ENCODE measurements at places on chromosomes 1 and 21.
A peak's percentile ranks its signal among the peaks of the same experiment; 100 is the strongest.

GRCh38 chr1:172136925-172137324, 283.6 kb upstream of the C1orf105 start:
- DNase-seq, result no peak

GRCh38 chr1:114253900-114254299, 100.2 kb upstream of the SYT6 start:
- DNase-seq, result no peak

DNA sequence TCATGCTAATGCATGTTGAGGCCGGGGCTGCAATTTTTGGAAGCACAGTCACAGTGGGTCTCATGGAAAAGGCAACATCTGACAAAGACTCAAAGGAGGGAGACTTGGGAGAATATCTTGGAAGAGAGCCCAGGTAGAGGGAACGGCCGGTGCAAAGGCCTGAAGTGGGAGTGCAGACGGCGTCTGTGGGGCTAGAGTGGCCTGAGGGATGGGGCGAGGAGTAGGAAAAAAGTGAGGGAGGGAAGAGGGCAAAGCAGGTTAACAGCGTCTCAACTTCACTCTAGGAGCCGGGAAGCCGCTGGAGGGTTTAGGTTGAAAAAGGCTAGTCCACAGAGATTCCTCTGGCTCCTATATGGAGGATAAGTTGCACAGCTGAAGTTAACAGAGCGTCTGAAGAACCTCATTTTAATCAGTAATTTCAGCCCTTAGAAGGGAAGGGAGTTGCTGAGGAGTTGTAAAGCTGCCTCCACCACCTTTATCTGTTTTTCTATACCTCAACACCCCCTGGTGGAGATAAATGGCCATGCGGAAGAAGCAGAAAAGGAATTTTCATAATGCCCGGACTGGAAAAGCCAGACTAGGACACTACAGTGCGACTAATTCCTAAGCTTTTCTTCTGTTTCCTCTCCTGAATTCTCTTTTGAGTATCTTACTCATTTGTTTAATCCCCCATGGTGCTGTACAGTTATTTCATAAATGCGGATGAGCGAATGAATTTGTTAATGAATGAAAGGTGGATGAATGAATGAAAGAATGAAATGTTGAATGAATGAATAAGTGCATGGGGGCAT, 78.7 kb upstream of the ZNF281 start:
- DNase-seq, result peak; percentile 69

GRCh38 chr1:179251675-179252074, 22.2 kb upstream of the ABL2 start:
- peak; percentile 25 for DNase-seq

GRCh38 chr1:101587741-101588140, 350.9 kb downstream of the S1PR1 start:
- no peak for DNase-seq

GRCh38 chr1:232705815-232706575, 76.1 kb upstream of the SIPA1L2 start:
- DNase-seq, result no peak

- DNase-seq, result no peak
These were observed 28.4 kb downstream of the ZNF281 start for GRCh38 chr1:200381256-200381984.

DNA sequence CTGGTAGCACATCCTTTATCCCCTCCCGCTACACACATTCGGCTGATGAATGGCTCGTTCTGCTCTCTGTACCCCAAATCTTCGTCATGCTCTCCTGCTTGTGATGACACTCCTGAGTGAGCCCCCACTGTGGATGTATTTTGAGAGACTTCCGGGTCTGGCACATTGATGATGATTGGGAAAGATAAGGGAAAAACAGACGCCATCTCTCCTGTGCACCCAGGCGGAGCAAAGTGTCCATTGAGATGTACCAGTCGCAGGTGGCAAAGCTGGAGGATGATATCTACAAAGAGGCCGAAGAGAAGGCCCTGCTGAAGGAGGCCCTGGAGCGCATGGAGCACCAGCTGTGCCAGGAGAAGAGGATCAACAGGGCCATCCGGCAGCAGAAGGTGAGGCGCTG, 27.9 kb upstream of the EFHD2 start:
- DNase-seq, result no peak

- DNase-seq, result no peak
These were observed 38.6 kb downstream of the GADD45A start for GRCh38 chr1:67723620-67724019.

DNA sequence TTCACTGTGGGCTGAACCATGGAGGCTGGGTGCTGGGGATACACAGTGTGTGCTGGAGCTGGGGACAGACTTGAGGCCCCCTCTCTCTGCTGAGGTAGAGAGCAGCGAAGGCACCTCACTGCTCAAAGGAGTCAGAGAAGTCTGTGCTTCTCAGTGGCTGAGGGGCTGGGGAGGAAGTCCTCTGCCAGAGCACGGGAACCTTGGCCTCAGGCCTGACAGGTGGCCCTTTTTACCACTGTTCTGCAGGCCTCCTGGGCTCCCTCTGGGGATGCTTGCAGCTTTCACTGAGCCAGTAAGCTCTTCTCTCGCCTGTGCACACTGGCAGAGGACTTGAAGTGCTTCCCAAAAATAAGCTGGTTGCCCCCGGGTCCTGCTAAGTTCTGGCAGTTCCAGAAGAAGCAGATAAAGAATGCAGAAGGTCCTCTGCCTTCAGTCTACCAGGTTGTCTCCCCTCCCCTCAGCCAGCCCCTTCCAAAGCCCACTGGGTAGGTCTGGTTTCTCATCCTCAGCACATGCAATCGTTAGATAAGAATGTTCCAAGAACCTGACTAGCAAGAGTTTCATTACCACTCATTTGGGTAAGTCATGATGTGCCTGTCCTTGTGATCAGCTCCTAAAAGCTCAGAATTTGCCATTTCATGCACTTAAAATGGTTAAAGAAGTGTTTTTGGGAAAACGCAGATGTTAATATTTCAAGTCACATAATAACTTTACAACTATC, 53.9 kb downstream of the TENT5C start:
- no peak for DNase-seq

- DNase-seq, result no peak
These were observed 78.5 kb downstream of the MPZL1 start for GRCh38 chr1:167800251-167800650.

- peak; percentile 63 for DNase-seq
These were observed 224.3 kb upstream of the FGGY start for GRCh38 chr1:59072583-59072947.

GRCh38 chr1:237045278-237046016, 3.5 kb downstream of the RYR2 start:
- no peak for DNase-seq

DNA sequence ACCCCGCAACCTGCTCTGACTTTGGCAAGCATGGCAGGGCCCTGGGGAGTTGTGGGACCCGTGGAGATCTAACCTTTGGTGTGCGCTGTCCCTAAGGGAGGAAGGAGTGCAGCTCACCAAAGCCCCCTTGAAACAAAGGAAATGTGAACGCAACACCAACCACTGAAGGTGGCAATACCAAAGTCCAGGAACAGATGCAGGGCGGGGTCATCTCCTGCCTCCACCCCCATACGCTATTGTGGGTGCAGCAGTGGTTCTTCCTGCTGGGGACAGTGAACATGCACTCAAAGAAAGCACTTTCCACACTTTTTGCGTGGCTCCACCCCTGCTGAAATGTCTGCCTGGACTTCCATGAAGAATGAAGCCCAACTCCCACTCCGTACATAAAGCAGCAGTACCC, 93.0 kb downstream of the UBE2U start:
- DNase-seq, result no peak

GRCh38 chr1:221725735-221726672, 15.9 kb downstream of the DUSP10 start:
- no peak for DNase-seq

DNA sequence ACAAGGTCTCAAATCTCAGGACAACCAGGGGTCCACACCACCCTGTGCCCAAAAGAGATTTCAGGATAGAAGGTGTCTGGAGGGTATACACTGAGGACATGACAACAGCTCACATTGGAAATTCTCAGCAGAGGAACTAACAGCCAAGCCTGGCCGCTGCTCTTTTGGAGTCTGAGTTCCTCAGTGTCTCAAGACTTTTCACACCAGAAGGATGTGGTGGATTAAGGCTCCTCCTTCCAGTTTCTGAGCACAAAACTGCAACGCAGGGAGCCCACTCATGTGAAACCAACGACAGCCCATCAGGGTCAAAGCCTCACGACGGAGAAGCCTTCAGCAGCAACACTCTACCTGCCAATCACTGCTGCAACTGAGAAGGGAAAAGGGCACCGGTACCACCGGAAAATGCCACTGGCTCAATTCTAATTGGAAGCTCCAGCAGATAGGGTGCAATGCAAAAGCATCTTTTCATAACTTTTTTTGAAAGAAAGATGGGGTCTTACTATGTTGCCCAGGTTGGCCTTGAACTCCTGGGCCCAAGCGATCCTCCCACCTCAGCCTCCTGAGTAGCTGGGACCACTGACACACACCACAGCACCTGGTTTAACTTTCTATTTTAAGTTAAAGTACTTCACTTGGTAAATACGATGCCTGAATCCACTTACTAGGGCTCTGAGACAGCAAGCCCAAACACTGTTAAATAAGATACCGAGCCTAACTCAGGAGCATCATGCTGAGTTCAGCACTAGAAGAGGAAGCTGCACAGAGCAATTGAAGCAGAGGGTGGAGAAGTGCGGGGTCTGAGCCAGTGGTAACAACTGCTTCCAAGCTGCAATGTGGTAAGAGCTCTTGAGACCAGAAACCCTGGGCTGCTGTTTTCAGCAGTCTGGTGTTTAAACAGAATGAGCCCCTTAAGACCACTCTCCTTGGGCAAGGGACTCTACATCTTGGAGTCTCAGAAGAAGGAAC, 7.8 kb downstream of the CAPZB start:
- DNase-seq, result no peak

DNA sequence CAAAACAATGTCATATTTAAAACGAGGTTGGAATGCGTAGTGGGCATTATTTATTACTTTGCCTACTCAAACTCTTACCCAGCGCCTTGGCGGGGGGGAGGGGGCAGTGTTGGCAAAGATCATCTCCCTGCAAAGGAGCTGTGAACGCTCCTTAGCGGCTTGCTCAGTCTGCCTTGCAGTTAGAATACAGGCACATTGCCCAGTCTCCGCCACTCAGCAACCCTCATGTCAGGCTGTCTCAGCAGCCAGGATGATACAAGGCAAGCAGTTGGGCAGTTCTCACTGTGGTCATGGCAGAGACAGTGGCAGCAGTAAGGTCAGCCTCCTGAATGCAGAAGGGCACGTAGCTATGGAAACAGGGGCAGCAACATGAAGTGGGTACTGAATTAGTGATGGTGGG, 170.4 kb upstream of the KCNK2 start:
- no peak for DNase-seq

GRCh38 chr1:52356818-52357355, 9.1 kb downstream of the CC2D1B start:
- no peak for DNase-seq

DNA sequence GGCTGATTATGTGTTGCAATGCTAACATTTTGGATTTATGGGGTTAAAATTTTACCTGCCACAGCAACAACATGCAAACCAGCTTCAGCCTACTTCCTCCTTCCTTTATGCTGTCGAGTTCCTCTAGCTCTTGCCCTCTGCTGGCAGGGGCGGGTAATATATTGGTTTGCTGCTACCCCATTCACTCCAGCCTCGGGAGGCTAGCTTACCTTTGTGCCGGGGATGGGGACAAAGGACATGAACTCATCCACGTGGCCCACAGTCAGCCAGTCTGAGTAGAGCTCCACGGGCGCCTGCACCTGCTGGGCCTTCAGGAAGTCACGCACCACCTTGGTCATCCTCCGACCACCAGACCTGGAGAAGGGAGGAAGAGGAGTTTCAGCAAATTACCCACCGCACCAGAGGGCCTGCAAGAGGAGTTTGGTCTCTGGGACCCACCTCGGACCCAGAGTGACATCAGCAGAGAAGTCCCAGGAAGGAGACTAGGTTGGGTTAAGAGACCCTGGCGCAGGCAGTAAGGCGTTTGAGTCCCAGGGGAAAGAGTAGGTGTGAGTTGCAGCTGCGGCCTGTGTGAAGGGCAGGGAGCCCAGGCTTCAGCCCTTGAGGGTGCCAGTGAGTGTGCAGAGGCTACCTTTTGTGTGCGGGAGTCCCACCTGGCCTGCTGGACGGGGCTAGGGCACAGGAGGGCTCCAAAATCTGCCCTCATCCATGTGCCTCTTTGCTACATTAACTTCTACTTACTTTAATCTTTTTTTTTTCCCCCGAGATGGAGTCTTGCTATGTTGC, 21.8 kb upstream of the SDHB start:
- DNase-seq, result no peak

GRCh38 chr21:20646431-20647165, 351.6 kb upstream of the NCAM2 start:
- DNase-seq, result no peak

DNA sequence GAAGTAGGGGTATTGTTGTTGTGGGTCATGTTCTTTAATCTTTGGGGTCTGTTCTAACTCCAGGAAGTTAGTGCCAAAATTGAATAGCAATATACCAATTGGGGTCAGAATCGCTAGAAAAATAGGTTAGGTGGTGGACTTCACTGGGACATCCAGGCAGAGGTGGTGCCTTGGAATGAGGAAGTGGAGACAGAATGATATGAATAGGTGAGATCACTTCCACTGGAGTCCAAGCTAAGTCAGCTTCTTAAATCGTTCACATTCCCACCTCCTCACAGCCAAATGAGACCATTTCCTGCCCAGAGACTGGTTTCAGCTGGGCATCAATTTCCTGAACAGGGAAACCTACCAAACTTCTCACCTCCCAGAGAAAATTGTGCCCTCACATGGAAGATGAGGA, 137.8 kb upstream of the RAB4A start:
- DNase-seq, result no peak

GRCh38 chr1:40075266-40075665, 21.8 kb downstream of the PPT1 start:
- no peak for DNase-seq

GRCh38 chr1:93506126-93506525, 58.2 kb downstream of the FNBP1L start:
- no peak for DNase-seq

- no peak for DNase-seq
These were observed 82.7 kb downstream of the CDC7 start for GRCh38 chr1:91583326-91583755.

DNA sequence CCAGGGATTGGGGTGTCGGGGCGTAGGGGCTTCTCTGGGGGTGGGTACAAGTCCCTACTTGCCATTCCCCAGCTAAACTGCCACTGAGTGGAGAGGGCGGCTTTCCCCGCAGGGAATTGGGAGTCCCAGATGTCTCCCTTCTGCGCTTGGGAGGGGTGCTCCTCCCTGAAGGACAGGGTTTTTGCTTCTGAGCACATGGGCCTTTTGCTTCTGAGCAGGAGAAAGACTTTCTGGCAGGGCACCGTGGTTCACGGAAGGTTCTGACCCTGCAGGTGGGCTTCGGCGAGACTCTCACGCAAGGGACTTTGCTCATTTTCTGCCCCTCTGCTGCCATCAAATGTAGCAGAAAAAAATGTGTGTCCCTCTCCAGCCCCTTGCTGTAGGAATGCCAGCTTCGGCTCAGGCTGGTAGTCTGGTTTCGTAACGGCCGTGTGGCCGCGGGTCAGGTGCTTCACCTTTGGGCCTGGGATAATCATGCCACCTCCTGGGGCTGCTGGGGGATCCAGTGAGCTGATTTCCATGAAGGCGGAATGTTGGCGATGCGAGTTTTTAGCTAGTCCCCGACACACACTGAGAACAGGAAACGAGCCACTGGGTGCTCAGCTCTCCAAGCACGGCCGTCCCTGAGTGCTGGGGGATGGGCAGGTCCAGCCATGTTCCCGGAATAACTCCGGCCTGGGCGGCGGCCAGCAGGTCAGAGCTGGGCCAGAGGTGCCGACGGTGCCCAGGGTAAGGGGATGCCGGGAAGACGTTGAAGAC, 364.0 kb downstream of the CAMTA1 start:
- DNase-seq, result no peak

- DNase-seq, result no peak
These were observed 1.4 kb downstream of the VPS13D start for GRCh38 chr1:12231276-12231595.

GRCh38 chr1:3070644-3071564, 1.9 kb downstream of the PRDM16 start:
- DNase-seq, result no peak

- DNase-seq, result no peak
These were observed 38.9 kb downstream of the CD247 start for GRCh38 chr1:167479331-167479979.

All from NT2/D1 (cell line).